ENCODE measurements at places on chromosomes 11 and 22.

DNA sequence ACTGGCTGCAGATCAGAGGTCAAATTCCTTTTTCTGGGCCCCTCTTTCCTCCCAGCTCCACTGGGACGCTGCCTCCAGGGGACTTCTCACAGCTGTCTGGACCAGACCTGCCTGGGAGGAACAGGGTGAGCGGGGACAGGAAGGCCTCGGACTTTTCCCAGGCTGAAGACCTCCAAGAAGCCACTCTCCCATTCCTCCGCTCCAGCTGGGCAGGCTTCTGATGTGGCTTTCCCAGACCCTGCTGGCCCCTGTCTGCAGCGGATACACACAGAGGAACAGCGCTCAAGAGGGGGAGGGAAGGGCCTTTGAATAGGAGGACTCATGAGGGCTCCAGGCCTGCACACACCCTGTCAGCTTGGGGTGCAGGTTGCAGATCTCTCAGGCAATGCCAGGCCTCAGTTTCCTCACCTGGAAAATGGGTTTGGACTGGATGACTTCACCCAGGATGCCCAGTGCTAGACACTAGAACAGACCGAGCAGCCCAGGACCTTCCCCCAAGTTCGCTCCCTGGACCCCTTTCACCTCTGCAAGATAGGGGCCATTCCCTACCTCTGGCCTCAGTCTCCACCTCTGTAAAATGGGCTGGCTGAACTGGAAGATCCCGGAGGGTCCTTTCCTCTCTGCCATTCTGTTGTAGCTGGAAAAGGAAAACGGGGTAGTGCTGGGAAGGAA, 36.6 kb downstream of the MB start:
- no peak for DNase-seq

DNA sequence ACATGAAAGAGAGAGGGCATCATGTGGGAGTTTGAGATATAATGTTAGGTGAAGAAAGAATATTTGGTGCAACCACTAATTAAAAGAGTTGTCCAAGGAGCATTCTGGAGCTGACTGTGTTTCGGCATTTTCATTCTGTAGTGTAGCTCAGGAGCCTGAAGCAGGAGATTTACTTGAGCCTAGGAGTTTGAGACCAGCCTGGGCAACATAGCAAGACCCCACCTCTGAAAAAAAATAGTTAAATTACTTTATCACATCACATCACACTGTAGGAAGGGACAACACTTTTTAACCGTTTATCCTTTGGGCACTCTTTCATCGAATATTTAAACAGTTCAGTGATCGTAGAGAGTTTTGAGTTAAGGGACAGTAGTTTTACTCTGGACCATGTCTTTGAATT, 50.3 kb upstream of the SLC25A18 start:
- DNase-seq, result no peak

- no peak for DNase-seq
Observed at GRCh38 chr11:128507936-128508335, 79.4 kb downstream of the ETS1 start.

- DNase-seq, result no peak
Observed at GRCh38 chr11:17489751-17490150, 13.1 kb upstream of the ABCC8 start.

DNA sequence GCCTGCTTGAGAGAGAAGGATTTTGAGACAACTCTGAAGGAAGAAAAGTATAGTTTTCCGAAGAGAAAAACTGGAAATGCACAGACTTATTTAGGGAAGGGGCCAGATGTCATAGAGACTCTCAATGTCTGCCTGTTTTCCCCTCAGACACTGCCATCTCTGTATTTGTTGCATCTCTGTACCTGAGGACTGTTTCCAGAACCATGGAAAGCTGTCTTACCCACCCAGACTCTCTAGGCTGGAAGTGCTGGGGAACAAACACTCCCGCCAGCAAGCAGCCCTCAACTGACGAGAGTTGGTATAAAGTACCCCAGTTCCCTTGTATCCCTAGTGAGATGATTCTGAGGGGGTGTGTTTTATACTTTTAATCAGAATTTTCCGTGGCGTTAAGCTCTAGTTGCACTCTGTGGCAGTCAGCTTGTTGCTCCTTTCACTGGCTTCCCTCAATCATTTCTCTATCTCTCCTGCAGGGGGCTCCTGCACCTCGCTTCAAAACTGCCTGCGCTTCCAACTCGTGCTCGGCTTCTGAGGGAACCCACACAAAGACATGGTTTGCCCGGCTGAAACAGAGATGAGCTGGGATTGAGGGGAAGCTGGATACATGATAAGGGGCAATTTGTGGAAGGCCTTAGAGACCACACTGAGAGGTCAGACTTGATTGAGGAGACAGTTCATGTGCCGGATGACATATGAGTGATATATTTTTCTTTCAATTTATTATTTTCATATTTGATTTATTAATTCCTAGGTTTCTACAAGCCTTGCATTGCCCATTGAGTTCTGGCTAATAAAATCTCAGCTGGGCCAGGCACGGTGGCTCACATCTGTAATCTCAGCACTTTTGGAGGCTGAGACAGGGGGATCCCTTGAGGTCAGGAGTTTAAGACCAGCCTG, 36.9 kb upstream of the CLPB start:
- peak; percentile 76 for DNase-seq

- no peak for DNase-seq
Observed at GRCh38 chr11:75677909-75678308, 9.1 kb upstream of the MAP6 start.

- no peak for DNase-seq
Observed at GRCh38 chr11:13841393-13841792, 121.1 kb upstream of the SPON1 start.

- peak; percentile 76 for DNase-seq
Observed at GRCh38 chr11:103682318-103683184, 353.9 kb upstream of the DDI1 start.

GRCh38 chr11:128727796-128728431, 34.0 kb downstream of the FLI1 start:
- DNase-seq, result no peak

GRCh38 chr11:63564784-63565350, 1.7 kb upstream of the PLAAT2 start:
- peak; percentile 96 for DNase-seq

GRCh38 chr22:45246060-45246985, 5.6 kb upstream of the KIAA0930 start:
- DNase-seq, result peak; percentile 99

DNA sequence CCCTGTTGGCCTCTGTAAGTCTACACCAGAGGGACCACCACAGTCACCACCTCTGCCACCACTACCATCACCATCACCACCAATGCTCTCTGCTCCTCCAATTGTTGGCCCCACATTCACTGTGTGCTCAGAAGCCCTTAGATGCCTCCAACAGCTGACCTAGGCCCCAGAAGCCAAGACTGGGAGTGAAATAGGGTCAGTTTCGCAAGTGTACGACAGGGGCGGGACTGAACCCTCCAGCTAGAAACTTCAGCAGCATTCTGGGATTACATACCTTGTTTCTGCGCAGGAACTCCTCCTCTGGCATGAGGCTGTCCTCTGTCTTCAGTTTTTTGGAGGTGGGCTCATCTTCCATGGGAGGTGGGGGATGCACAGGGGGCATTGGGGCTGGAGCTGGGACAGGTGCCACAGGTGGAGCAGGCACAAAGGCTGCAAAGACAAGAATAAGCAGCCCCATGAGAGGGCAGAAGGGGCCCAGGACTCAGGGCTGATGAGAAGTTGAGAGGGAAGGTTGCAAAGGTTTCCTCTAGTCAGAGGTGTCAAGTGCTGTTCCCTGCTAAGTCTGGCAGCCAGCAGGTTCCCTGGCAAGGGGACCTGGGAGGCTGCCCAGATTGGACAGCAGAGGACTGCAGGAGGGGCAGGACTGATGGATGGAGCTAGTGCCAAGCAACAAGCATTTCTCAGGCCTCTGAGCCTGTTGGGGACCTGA, 10.2 kb upstream of the TBC1D10A start:
- no peak for DNase-seq

DNA sequence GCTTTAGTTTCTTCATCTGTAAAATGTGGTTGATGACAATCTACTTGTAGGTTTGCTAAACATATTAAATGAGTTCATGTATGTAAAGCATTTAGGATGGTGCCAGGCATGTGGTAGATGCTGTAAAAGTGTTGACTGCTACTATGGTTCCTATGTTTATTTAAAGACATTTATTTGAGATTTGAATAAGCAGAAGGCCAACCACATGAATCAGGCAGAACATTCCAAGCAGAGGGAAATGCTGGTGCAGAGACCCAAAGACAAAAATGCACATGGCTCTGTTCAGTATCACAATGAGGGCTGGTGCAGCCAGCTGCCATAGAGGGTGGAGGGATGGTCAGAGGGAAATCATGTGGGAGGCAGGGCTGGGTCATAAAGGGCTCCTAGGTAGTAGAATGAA, 156.2 kb upstream of the PDGFD start:
- no peak for DNase-seq

DNA sequence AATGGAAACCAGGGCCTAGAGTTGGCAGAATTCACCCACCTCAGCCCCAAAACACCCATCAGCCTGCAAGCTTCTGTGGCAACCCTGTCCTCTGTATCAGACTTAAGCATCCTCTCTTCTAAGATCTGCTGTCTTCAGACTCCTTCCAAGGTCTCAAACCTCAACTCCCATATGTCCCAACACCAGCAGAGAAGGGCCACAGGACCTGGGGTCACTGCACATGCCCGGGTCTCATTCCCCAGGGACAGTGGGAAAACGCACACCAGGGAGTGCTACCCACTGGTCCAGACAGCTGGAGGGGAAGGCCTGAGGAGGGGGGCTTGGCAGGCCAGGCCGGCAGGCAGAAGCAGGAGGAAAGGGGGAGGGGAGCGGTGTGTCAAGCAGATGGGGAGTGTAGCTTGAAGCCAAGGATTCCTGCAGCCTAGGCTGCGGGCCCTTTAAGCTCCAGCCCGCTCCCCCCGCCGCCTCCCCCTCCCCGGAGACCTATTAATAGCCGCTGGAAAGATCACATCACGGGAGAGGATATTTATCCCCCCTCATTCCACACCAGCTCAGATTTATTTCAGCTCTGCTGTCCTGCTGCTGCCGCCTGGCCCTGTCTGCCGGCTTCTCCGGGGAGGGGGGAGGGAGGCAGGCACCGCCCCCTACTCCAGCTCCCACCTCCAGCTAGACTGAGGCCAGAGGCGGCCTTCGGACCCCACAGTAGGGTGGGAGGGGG, 16.7 kb downstream of the BCL9L start:
- peak; percentile 71 for DNase-seq

- DNase-seq, result no peak
Observed at GRCh38 chr11:126072141-126072741, 9.6 kb upstream of the CDON start.

GRCh38 chr22:26994801-26995200, 337.4 kb downstream of the MIAT start:
- DNase-seq, result no peak

- no peak for DNase-seq
Observed at GRCh38 chr11:9494316-9494715, 33.5 kb downstream of the ZNF143 start.

DNA sequence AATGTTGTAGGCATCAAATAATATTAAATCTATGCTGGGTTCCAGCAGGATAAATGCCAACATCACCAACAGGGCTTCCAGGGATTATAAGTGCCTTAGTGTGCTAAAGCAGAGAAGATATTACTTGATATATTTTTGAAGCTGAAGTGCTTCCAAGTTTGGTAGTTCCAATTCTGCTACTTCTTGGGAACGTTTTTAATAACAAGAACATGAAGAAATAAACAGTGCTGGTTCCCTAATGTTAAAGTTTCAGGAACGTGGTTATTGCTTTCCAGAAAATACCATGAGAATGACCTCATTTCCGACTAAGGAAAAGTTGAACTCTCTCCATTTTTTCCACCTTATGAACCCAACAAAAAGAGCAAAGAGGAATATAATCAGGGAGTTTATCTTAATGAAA, 4.6 kb upstream of the RNF185 start:
- no peak for DNase-seq

DNA sequence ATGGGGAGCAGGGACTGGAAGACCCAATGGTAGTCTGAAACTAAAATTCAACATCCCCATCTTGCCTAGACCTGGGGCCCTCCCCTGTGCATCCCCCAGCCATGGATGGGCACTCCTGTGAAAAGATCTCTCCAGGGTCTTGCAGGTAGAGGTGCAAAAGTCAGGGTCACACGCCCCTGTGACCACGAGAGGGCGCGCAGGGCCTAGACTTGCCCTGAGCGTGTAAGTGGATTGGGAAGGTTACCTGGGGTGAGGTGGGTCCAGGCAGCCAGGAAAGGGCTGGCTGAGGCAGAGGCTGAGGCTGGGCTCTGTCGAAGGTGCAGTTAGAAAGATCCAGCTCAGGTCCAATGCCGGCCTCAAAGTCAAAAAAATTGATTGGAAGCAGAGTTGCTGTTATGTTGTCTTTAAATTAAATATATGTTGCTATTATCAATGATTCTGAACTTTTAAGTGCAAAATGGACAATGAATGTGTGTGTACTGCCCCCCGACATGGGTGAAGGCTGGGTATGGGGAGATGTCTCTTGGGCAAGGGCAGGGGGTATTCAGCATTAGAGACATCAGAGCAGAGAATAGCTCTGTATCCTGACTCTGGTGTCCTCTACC, 4.8 kb upstream of the POU2F3 start:
- peak; percentile 77 for DNase-seq

DNA sequence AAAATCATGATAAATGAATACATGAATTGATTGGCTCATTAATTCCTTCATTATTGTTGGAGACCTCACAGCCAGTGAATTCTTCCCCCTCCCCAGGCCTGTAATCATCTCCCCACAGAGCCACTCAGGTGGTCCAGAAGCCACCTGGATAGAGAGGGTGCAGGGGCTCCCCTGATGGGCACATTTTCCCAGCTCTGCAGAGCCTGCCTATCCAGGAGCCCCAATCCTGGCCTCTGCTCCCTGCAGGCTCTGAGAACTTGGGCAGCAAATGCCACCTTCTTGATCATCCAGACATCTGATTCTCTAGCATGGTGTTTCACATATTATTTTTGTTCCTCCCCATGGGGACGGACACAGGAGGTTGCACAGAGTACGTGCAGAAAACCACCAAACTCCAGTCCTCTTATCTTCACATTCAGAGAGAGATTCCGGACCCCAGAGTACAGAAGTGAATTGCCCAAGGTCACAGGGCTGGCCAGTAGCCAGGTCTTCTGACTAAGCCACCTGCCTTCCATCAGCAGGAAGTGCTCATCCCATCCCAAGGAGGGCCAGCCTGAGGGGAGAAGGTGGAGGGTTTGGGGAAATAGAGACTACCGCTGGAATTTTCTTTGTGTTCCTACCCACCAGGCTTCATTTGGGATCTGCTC, 348.0 kb downstream of the BUD13 start:
- peak; percentile 75 for DNase-seq

DNA sequence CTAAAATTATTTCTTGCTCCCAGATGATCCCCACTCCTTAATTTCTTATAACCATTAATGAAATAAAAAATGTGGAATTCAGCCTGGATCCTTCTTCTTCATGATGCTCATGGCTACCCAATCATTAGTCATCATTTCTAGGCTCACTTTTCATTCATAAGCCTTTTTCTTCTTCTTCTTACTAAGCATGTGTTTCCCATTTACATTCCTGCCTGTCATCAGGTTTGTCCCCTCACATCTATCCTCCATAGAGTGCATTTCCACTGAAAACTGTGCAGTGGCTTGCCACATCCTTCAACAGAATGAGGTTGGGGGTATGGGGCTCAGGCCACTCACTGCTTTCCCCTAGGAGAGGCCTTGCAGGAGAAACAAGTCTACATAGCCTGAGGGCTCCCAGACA, 35.8 kb upstream of the NTM start:
- no peak for DNase-seq
